ENCODE measurements at places on chromosomes 6 and 20. TPM values are rescaled to one million over a fixed set of nuclear protein-coding genes. Genes with fewer than 3 reads are reported as not detected.

PTGIS gene
- total RNA-seq = 0.25 TPM

HSPA1L gene
- total RNA-seq = 0.12 TPM

DNA sequence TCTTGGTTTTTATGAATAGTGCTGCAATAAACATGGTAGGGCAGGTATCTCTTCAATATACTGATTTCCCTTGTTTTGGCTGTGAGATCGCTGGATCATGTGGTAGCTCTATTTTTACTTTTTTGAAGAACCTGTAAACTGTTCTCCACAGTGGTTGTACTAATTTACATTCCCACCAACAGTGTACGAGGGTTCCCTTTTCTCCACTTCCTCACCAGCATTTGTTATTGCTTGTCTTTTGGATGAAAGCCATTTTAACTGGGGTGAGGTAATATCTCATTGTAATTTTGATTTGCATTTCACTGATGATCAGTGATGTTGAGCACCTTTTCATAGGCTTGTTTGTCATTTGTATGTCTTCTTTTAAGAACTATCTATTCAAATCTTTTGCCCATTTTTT, 8.0 kb upstream of the ARG1 start:
- no peak for DNase-seq

DNA sequence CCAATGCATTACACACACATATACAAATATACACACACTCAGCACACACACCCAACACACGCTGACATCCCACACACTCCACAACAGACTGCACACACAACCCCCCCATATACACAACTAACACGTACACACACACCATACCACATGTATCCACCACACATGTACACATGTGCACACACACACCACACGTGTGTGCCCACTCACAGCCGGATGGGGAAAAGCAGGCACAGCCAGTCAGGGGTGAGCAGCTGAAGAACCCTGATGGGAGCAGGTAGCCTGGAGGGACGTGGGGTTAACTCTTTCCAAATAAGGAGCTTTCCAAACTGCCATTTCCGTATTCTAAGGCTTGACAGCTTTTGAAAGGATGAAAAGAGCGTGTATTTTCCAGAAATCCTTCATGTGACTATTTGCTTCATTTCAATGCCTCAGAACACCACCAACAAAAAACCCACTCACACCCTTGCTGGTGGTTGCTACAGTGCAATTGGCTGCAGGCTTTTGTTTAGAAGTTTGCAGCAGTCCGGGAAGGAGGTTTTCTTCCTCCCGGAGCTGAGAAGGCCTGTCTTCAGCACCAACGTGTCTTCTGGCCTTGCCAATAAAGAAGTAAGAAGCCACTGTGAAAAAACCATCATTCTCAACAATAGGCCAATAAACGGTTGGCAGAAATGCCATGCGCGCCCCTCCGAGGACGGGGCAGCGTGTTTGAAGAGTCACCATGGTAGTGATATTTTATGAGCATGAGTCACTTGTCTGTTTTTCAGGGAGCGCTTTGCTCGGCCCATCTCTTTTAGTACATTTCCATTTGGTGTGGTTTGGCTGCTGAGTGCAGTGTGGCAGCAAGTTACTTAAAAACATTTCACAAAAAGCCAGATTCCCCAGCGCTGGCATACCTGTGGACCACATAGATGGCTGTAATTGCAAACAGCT, 131.3 kb upstream of the GMDS start:
- peak; percentile 65 for DNase-seq

- DNase-seq = no peak
Measured at GRCh38 chr6:33737267-33738026, 9.3 kb downstream of the IP6K3 start.

GRCh38 chr6:72504406-72504805, 117.5 kb upstream of the KCNQ5 start:
- DNase-seq = no peak
